Stimulated activated CD8-positive, alpha-beta memory T cell treated with anti-CD3 and anti-CD28 coated beads, Interleukin-2, amount 100 ng/mL, for 1 hour (primary cell): ENCODE measurements at places on chromosomes 16 and 17.

DNA sequence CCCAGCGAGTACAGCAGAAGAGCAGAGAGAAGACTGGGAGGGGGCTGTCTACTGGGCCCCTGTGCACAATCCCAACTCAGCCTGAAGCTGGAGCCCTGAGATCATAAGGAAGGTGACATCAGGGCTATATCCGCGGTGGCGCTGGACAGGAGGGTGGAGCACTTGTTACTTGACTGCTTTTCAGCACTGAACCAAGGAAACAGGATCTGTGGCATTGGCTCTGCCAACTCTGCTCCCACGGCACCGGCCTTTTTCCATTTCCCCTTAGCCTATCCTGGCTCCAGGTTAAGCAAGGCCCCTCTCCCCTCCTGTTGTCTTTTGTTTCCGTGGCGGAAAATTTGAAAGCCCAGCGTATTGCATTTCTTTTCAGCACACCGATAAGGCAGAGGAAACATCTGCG is 125.0 kb upstream of the IRX3 start:
- DNase-seq, result no peak

- no peak for DNase-seq
Measured at GRCh38 chr17:72501404-72502370, 380.9 kb downstream of the SOX9 start.

- DNase-seq, result no peak
Measured at GRCh38 chr17:49575679-49576087, at the start of gene NXPH3. Gene NXPH3, plus strand, starts transcription at chr17:49575871. Its CDS starts 349 bp downstream, at chr17:49576220.

DNA sequence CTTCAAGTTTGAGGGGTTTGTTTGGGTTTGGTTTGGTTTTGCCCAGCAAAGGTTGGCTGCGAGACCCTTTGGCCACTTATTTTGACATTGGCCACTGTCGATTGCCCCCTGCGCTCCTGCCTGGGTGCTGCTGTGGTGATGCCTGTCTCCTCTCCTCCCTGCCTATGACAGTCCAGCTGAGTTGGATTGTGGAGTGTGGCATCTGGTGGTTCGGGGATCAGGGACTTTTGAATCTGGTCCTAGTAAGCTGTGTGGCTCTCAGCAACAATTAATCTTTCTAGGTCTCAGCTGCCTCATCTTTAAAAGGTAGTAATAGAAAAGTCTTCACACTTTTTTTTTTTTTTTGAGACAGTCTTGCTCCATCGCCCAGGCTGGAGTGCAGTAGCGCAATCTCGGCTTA is 27.1 kb downstream of the CDK5RAP3 start:
- DNase-seq, result no peak

GRCh38 chr17:63546308-63547082 is 3.8 kb upstream of the DCAF7 start:
- DNase-seq, result no peak

GRCh38 chr16:78745108-78746019 is 645.9 kb downstream of the WWOX start:
- DNase-seq, result no peak

DNA sequence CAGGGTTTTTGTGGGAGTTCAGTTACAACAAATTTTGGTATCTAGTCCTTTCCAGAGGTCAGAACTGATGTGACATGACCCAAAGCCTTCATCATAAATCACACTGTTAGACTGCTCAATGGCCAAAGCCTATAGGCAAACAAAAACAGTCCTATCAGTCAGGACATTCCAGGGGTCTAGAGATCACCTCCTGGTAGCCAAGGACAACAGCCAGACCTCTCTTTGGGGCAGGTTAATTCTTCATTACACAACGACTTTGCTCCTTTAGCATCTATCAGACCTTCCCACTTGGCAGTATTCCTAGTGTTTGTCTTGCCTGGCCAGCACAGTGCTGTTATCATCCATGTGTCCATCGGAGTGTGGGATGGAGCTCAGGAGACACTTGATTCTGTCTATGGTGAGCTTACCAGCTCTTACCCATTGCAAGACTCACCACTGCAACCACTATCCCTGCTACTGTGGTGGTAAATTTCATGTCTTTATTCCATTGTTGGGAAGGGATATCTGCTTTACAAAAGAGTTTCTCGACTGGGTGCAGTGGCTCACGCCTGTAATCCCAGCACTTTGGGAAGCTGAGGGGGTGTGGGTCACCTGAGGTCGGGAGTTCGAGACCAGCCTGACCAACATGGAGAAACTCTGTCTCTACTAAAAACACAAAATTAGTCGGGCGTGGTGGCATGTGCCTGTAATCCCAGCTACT is 95.5 kb upstream of the DHX40 start:
- no peak for DNase-seq

- no peak for DNase-seq
Measured at GRCh38 chr16:47523342-47524006, 62.3 kb downstream of the PHKB start.

GRCh38 chr16:76278980-76279379 is 1.8 kb downstream of the CNTNAP4 start:
- no peak for DNase-seq

- no peak for DNase-seq
Measured at GRCh38 chr16:70475054-70475871, 20.9 kb downstream of the FCSK start.

GRCh38 chr17:27559506-27560481 is 71.2 kb upstream of the LGALS9 start:
- no peak for DNase-seq

DNA sequence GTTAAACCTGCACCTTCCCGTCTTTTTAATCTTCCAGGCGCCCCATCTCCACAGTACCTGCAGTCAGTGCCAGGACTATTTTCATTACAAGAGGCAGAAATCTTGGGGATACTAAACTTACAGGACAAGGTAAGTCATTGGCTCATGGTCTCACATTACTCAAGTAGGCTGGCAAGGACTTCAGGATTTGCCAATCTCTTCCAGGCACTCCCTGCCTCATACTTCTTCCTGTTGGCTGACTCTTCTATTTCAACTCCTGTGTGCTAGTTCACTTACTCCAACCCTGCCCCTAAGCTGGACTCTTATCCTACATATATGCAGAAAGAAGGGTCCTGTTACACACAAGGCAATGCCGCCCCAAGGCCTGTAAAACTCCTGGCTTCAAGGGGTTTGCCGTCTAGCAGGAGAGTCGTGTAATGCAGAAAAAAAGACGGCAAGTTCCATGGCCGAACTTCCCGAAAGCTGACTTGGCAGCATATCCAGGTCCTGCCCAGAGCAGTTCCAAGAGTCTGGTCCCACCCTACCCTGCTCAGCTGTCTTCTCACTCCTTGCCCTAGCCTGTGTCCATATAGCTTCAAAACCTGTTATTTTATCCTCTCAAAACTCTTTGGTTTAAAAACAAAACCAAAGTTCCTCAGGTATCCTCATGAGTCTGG is 14.8 kb downstream of the ERN1 start:
- no peak for DNase-seq

GRCh38 chr17:81814748-81815645 is 11.0 kb downstream of the GCGR start:
- DNase-seq, result no peak

- DNase-seq, result no peak
Measured at GRCh38 chr17:73232587-73233373, 28.9 kb downstream of the CPSF4L start.

DNA sequence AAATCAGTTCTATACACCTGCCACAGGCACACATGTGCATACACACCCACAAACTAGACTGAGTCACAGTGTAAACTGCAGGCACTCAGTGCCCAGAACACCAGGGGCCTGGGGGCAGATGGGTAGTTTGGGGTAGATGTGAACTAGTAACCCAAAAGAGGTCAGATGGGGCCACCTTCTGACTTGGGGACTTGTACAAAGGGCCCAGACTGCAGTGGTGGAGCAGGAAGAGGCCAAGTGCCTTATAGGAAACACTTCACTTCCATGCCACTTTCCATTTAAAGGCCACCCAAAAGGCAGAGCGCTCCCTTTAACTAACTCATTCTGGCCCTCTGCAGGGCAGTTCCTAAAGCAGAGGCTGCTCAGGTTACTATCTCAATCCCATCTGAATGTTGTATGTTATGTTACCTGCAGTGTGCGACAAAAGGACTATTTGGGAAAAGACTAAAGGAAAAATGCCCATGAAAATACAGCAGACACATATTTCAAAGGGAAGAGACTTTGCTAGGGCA is 27.8 kb upstream of the ERN1 start:
- no peak for DNase-seq

DNA sequence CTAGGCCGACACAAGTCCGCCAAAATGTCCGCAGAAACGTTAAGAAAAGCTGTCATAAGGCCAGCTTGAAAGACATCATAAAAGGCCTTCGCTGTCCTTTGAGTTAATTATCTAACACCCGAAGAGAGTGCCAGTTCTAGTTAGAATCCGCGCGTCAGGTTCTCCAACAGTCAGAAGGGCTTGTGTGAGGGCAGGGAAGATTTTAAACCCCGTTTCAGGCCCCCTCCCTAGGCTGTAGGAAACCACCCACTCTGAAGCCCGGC is 729 bp upstream of the CLTC start:
- DNase-seq, result no peak

GRCh38 chr16:72357910-72358309 is 186.0 kb upstream of the PMFBP1 start:
- no peak for DNase-seq

- DNase-seq, result no peak
Measured at GRCh38 chr16:89344846-89345611, 127.5 kb downstream of the ZNF778 start.

DNA sequence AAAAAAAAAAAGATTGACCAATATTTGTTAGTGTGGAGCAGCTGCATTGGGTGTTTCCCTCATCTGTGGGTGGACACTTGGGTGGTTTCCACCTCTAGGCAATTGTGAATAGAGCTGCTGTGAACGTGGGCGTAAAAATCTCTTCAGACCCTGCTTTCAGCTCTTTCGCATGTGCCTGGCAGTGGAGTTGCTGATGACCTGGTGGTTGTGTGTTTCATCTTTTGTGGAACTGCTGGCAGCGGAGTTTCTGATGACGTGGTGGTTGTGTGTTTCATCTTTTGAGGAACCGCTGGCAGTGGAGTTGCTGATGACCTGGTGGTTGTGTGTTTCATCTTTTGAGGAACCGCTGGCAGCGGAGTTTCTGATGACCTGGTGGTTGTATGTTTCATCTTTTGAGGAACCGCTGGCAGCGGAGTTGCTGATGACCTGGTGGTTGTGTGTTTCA is 21.4 kb downstream of the ZC3H18 start:
- DNase-seq, result no peak

GRCh38 chr16:79593074-79593531 is 7.4 kb downstream of the MAF start:
- no peak for DNase-seq

DNA sequence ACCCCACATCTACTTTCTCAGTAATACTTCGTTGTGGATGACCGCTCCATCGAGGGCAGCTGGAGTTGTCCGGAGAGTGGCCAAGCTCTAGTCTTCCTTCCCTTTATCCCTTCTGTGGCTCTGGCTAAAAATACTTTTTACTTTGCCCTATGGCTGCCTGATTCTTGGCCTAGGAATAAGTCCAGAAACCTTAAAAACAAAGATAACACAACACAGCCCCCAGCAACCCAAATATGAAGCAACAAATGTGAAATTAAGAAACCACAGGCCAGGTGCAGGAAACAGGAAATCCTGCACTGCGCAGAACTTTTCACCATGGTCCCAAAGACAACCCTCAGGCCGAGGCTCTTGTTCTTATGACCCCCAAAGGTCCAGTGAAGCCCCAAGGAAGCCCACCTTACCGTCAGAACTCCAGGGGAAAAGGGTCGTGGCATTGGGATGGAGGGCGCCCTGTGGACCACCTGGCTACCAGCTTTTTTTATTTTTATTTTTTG is 26.0 kb downstream of the TK2 start:
- DNase-seq, result no peak

DNA sequence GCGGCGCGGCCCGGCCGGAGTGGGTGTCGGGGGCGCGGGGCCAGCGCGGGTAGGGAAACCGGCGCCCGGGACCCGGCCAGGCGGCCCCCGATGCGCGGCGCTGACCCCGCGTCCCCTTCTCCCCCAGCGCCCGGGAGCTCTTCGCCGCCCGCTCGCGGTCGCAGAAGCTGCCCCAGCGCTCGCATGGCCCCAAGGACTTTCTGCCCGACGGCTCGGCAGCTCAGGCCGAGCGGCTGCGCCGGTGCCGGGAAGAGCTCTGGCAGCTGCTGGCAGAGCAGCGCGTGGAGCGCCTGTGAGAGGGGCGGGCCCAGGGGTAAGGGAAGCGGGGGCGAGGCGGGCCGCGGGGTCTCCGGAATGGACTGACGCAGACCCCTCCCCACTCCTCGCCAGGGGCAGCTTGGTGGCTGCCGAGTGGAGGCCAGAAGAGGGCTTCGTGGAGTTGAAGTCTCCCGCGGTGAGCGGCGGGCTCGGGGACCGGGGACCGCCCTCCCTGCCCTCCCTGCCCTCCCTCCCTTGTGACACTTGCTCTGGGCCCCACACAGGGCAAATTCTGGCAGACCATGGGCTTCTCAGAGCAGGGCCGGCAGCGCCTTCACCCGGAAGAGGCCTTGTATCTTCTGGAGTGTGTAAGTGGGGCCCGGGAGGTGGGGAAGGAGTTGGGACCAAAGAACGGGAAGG is 430 bp downstream of the TSEN54 start:
- DNase-seq, result no peak

DNA sequence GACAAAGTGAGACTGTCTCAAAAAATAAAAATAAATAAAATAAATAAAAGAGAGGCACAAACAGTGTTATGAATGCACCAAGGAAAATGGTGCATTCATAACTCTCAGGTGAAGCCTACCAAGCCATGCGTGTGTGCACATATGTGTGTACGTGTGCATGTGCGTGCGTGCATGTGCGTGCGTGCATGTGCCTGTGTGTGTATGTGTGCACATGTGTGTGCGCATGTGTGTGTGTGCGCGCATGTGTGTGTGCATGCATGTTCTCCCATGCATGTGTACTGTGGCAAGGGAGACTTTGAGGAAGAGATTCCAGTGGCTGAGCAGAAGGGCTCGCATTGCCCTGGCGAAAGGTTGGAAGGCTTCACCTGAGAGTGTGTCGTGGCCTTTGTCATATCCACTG is 4.7 kb downstream of the SPN start:
- DNase-seq, result no peak

GRCh38 chr16:12235110-12235509 is 258.6 kb downstream of the SNX29 start:
- DNase-seq, result no peak

GRCh38 chr16:89973654-89974335 is 25.2 kb downstream of the DEF8 start:
- no peak for DNase-seq

GRCh38 chr17:5874486-5874885 is 195.7 kb upstream of the WSCD1 start:
- no peak for DNase-seq
